Calu3 (cell line): ENCODE measurements at places on chromosomes 5 and 9. TPM values are rescaled to one million over a fixed set of nuclear protein-coding genes. Genes with fewer than 3 reads are reported as not detected.
A peak's percentile ranks its signal among the peaks of the same experiment; 100 is the strongest.

DNA sequence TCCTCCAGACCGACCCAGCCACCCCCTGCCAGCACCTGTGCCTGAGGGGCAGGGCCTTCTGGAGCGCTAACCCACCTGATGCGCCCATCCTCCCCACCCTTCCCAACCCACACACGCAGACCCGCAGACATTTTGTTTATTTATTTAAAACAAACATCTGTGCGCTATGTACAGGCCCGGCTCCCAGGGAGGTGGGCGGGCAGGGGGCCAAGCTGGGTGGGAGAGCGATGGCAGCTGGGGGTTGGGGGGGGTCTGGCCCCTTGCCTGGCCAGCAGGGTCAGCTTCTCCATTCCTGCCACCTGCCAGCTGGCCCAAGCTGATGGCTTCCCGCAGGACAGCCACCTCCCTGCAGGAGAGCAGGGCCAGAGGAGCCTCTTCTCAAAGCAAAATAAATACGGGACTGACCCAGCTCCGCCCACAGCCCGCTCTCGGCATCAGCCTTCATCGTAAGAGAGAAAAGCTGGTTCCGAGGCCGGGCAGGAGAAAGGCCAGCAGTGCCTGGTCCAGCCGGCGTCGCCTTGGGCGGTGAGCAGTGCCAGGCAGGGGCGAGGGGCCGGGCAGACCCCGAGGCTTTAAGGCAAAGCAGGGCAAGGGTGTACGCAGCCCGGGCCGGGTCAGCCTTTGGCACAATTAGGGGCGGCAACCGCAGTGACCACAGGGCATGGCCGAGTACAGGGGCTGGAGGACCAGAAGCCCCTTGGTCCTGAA, 10.9 kb upstream of the CLIC3 start:
- no peak for DNase-seq
- H3K4me1 ChIP-seq = no peaks in the 10 kb centered on the region
- H3K27ac ChIP-seq = no peak overlapping the region
- H3K27me3 ChIP-seq = no peaks in the 10 kb centered on the region
- peaks cover 9% of the 10 kb centered on the region for H3K36me3 ChIP-seq

- H3K4me1 ChIP-seq = no peaks in the 10 kb centered on the region
- H3K36me3 ChIP-seq = no peaks in the 10 kb centered on the region
- no peaks in the 10 kb centered on the region for H3K27me3 ChIP-seq
- no peak for DNase-seq
Measured at GRCh38 chr9:69454321-69454720, 129.3 kb downstream of the ENTREP1 start.

DNA sequence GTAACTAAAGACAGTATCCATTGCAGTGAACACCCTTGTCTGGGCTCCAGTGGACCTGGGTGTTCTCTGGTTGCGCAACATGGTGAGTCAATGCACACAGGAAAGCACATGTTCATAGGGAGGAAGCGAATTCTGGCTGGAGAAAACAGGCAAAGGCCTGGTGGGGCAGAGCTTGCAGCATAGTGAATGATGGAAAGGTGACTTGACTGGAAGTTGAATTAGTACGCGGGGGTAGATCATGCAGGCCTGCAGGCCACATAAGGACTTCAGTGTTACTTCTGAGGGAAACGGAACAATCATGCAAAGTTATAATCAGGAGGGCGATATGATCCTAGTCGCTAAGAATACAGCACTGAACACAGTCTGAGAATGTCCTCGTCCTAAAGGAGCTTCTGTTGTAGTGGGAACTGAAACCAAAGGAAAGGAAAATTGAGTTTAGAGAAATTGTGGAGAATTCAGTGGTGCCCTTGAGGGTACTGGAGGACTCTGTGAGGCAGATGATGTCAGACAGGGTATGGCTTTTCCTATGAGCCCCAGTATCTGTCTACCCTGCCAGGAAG, 71.9 kb upstream of the RANBP3L start:
- no peak overlapping the region for H3K4me3 ChIP-seq
- no peak overlapping the region for H3K27ac ChIP-seq
- peaks cover 15% of the 10 kb centered on the region for H3K27me3 ChIP-seq
- H3K4me1 ChIP-seq = no peaks in the 10 kb centered on the region
- no peaks in the 10 kb centered on the region for H3K36me3 ChIP-seq
- DNase-seq = peak; percentile 30

GRCh38 chr5:2254880-2255750, 372.4 kb upstream of the IRX4 start:
- no peak overlapping the region for H3K27ac ChIP-seq
- H3K27me3 ChIP-seq = no peaks in the 10 kb centered on the region
- H3K36me3 ChIP-seq = no peaks in the 10 kb centered on the region
- H3K4me3 ChIP-seq = no peak overlapping the region
- no peak for DNase-seq

GRCh38 chr9:6218099-6218502, 2.5 kb downstream of the IL33 start:
- peak overlapping the region; percentile 77 for H3K27ac ChIP-seq
- H3K36me3 ChIP-seq = peaks cover under 1% of the 10 kb centered on the region
- DNase-seq = no peak
- no peaks in the 10 kb centered on the region for H3K27me3 ChIP-seq

ADAMTS16 gene
- not detected in 2 replicates for total RNA-seq

C9orf50 gene
- total RNA-seq = not detected in 2 replicates

DNA sequence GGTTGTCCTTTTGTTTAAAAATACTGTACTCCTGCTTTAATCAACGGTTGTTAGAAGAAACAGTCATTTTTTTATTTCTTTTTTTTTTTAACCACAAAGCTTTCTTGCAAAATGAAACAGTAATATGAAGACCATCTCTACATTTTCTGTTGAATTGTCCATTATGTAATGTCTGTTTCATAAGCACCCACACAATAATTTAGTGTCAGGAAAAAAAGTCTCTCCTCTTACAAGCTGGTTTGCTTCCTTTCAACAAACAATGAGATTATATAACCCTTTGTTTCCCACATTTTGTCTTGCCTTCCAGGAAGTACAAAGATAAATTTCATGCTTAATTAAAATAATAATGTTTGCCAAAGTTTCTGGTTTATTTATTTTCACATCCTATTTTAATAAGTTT, 16.7 kb downstream of the CTNNAL1 start:
- no peak overlapping the region for H3K27ac ChIP-seq
- H3K4me1 ChIP-seq = peaks cover 23% of the 10 kb centered on the region

DNA sequence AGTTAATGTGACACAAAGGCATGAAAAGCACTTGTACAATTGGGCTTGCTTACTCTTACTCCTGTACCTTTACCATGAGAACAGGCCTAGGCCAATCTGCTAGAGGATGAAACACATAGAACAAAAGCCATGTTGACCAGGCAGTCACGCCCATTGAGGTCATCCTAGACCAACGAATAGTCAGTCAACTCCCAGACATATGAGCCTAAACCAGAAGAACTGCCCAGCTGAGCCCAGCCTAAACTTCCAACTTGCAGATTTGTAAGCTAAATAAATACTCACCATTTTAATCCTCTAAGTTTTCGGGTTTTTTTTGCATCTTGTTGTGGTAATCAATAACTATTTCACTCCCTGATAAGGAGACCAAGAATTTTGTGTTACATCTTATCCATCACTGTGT, 164.8 kb upstream of the ADRA1B start:
- H3K36me3 ChIP-seq = no peaks in the 10 kb centered on the region
- no peak overlapping the region for H3K4me3 ChIP-seq
- H3K4me1 ChIP-seq = peaks cover 12% of the 10 kb centered on the region
- no peaks in the 10 kb centered on the region for H3K27me3 ChIP-seq
